Tracheal epithelial cell (primary cell): ENCODE measurements at places on chromosomes 2 and 18. TPM values are rescaled to one million over a fixed set of nuclear protein-coding genes. Genes with fewer than 3 reads are reported as not detected.

The ELOA2 gene
- total RNA-seq, result not detected in 2 replicates

The TCF23 gene
- total RNA-seq, result not detected in 2 replicates

The COLEC11 gene
- total RNA-seq, result not detected in 2 replicates

The NEU4 gene
- total RNA-seq, result not detected in 2 replicates

The ASB3 gene
- 13.0 and 15.6 TPM in 2 replicates for total RNA-seq
